ENCODE measurements at places on chromosomes 12 and 14. TPM values are rescaled to one million over a fixed set of nuclear protein-coding genes. Genes with fewer than 3 reads are reported as not detected.

Gene KCNH3
- 0.09 TPM for total RNA-seq

Gene ZBTB42
- 3.4 TPM for total RNA-seq

Gene CDKL1
- total RNA-seq: 136 TPM

Gene RAD9B
- total RNA-seq: 0.43 TPM

Gene NDRG2
- 7.2 TPM for total RNA-seq

Gene CMA1
- not detected for total RNA-seq

Gene SERPINA1
- not detected for total RNA-seq

Gene FAM222A
- total RNA-seq: 0.22 TPM

Gene ANO4
- 1.5 TPM for total RNA-seq

Gene ZDHHC22
- not detected for total RNA-seq

Gene KMT2D
- 33.5 TPM for total RNA-seq

Gene TCHP
- total RNA-seq: 7.7 TPM

Gene CCDC88C
- 11.5 TPM for total RNA-seq

Gene TMEM179
- total RNA-seq: not detected

Gene PA2G4
- total RNA-seq: 132 TPM

Gene INHBC
- total RNA-seq: not detected

Gene CCDC197
- total RNA-seq: not detected

Gene KRT72
- not detected for total RNA-seq

Gene PTHLH
- not detected for total RNA-seq

Gene LDHB
- 166 TPM for total RNA-seq

Gene PTCSC3
- total RNA-seq: not detected

Gene ZFHX2
- 0.11 TPM for total RNA-seq

Gene ULK1
- 7.4 TPM for total RNA-seq

Gene CCDC175
- total RNA-seq: not detected

Gene NRIP2
- not detected for total RNA-seq

Gene OR2AP1
- total RNA-seq: not detected

Gene AGAP2
- 0.22 TPM for total RNA-seq

Gene MFAP5
- total RNA-seq: 0.33 TPM

Gene CCDC196
- total RNA-seq: not detected

Gene TMEM132C
- total RNA-seq: under 0.01 TPM

Gene SLC6A13
- total RNA-seq: not detected

Gene MIPOL1
- total RNA-seq: 8.9 TPM

Gene HHIPL1
- total RNA-seq: 1.2 TPM

Gene MIP
- total RNA-seq: 0.26 TPM

Gene HOXC4
- total RNA-seq: not detected

Gene LGMN
- 215 TPM for total RNA-seq

Gene RNF212B
- not detected for total RNA-seq

All from dermis lymphatic vessel endothelial cell (primary cell).